Glutamatergic neuron (in vitro differentiated cells): ENCODE measurements at places on chromosomes 16 and 17. TPM values are rescaled to one million over a fixed set of nuclear protein-coding genes. Genes with fewer than 3 reads are reported as not detected.

The TPSB2 gene
- total RNA-seq: not detected

DNA sequence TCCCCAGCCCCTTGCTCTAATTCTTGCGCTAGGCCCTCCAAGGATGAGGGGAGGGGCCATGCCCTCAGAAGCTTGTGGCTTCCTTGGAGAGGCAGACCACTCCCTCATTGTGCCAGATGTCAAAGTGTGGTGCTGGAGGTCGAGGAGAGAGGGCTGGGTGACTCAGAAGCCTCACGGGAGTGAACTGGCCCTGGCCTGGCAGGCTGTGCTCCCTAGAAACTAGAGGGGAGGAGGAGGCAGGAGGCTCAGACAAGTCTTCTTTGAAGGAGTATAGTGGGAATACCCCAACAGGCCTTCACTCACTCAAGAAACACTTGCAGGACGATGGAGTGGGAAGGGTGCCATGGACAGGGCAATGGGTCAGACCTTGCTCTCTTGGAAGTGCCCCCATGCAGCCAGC lies 18.5 kb downstream of the ANKRD40 start:
- H3K27ac ChIP-seq: no peak overlapping the region
- H3K36me3 ChIP-seq: no peaks in the 10 kb centered on the region
- DNase-seq: peak; percentile 39

GRCh38 chr16:51134876-51135275 lies 16.2 kb downstream of the SALL1 start:
- no peak for DNase-seq
- H3K36me3 ChIP-seq: peaks cover 13% of the 10 kb centered on the region
- H3K4me3 ChIP-seq: peak overlapping the region; percentile 91
- peak overlapping the region; percentile 70 for H3K27ac ChIP-seq
- H3K27me3 ChIP-seq: peaks cover 5% of the 10 kb centered on the region

The SLC2A4 gene
- 0.42 TPM for total RNA-seq

DNA sequence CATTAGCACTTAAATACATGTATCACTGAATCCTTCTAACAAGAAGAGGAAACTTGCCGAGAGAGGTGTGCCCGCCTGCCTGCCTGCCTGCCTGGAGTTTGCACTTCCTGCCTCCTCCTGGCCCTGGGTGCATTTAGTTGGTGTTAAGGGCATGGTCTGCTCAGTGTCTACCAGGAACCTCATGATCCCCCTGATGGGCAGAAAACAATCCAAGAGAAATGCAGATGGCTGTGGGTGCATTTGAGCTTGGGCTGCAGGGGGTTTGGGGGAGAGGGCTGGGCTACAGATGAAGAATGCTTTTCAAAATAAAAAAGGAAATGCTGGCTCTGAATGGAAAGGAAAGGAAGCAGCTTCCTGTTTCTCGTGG lies 10.1 kb downstream of the KSR1 start:
- DNase-seq: no peak
- peaks cover 71% of the 10 kb centered on the region for H3K4me1 ChIP-seq
- peaks cover 9% of the 10 kb centered on the region for H3K27me3 ChIP-seq
- H3K4me3 ChIP-seq: no peak overlapping the region
- no peaks in the 10 kb centered on the region for H3K36me3 ChIP-seq
- H3K27ac ChIP-seq: peak overlapping the region; percentile 76

- peaks cover 3% of the 10 kb centered on the region for H3K27me3 ChIP-seq
- peak; percentile 99 for DNase-seq
- H3K36me3 ChIP-seq: no peaks in the 10 kb centered on the region
- peak within 1 kb of the TSS; percentile 91 for H3K4me3 ChIP-seq
- no peaks in the 10 kb centered on the region for H3K4me1 ChIP-seq
Measured at GRCh38 chr17:59106463-59107305, at the start of gene TRIM37. TRIM37 (minus strand) TSS chr17:59106880; CDS start chr17:59106461, 419 bp downstream.

- peak overlapping the region; percentile 22 for H3K27ac ChIP-seq
- DNase-seq: no peak
- H3K4me1 ChIP-seq: peaks cover 6% of the 10 kb centered on the region
- H3K36me3 ChIP-seq: no peaks in the 10 kb centered on the region
- H3K27me3 ChIP-seq: peaks cover 4% of the 10 kb centered on the region
Measured at GRCh38 chr17:28907709-28908475, 5.0 kb upstream of the DHRS13 start.

The SLC6A2 gene
- not detected for total RNA-seq

DNA sequence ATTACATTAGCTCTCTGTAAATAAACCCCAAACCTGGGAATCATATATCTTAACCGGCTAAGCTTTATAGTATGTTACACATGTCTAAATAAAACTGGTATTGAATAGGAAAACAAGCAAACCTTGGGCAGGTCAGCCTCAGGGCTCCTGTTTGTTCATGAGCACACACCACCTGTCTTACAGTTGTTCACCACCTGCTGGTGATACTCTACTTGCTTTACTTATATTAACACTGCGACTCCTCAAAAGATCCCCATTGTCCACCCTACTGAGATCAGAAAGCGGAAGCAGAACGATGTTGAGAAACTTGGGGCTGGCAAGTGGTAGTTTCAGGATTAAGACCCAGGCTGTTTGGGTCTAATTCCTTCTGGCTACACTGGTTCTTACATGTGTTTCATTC lies 16.4 kb downstream of the CDH13 start:
- no peak for DNase-seq
- no peak overlapping the region for H3K27ac ChIP-seq
- no peak overlapping the region for H3K4me3 ChIP-seq
- peaks cover 2% of the 10 kb centered on the region for H3K27me3 ChIP-seq

The MPV17L gene
- total RNA-seq: 0.34 TPM

The LGALS9 gene
- total RNA-seq: 6.5 TPM

DNA sequence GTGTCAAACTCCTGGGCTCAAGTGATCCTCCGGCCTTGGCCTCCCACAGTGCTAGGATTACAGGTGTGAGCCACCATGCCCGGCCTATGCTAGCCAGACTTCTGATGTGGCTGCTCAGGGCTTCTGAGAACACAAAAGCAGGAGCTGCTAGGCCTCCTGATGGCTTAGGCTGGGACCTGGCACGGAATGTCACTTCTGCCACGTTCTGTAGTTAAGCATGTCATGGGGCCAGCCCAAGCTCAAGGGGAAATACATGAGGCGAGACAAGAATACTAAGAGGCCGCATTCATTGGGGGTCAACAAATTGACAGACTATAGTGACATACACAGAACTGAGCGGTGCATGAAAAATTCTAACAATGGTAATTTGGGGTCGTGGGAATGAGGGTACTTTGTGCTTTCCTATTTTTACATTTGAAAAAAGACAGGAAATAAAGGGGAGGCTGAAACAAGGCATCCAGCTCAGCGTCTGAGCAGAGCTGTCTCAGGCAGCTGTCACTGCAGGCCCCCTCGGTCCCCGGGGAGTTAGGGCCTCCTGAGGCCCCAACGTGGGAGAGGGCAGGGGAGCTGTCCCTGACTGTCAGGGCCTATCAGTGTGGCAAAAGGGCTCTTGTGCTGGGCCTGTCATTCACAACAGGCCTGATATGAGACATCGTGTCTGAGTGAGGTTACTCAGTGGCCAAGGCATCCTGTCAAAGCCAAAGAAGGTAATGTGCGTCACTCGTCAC lies 26.4 kb downstream of the CFAP20 start:
- H3K27me3 ChIP-seq: peaks cover 6% of the 10 kb centered on the region
- no peak for DNase-seq
- H3K4me1 ChIP-seq: peaks cover 10% of the 10 kb centered on the region

DNA sequence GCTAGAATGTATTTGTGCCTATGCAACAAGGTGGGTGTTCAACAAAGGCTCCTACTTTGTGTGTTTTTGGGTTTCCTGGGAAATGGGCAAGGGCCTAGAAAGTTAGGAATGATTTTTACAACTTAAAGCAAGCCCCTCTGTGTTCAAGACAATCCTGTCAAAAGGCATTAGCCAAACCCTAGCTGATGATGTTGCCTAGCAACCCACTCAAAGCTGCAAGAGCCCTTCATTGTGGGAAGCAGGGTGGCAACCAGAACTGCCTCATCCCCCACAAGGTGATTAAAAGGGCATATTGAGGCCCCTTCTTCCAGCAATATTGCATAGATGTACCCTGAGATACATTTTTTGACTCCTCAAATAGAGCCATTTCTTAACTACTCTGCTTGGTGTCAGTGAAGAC lies 16.0 kb upstream of the RASL10B start:
- no peak for DNase-seq
- no peaks in the 10 kb centered on the region for H3K27me3 ChIP-seq
- peaks cover 2% of the 10 kb centered on the region for H3K4me1 ChIP-seq
- H3K36me3 ChIP-seq: no peaks in the 10 kb centered on the region
- no peak overlapping the region for H3K27ac ChIP-seq

DNA sequence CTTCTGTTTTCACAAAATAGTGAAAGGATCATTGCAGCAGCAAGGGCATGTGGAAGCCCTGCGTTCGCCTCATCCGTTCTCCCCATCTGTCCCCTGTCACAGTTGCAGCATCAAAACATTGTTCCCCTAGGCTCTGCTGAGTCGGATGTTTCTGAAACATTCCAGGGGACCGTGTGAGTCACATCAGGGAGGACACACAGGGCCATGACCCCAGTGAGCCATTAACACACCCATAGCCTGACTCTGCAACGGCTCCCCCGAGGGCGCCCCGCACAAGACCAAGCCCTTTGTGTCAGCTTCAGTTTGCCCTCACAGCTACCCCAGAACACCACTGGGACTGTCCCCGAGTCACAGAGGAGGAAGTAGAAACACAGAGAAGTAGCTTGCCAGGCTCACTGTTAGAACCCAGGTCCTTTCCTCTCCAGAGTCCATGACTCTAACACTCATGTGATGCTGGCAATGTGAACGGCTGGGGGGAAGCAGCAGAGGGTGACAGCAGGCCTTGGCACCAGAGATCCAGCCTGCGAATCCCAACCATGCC lies 63.3 kb upstream of the HSBP1 start:
- peaks cover 20% of the 10 kb centered on the region for H3K4me1 ChIP-seq
- H3K27ac ChIP-seq: no peak overlapping the region
- DNase-seq: no peak
- no peak overlapping the region for H3K4me3 ChIP-seq
- H3K36me3 ChIP-seq: peaks cover 5% of the 10 kb centered on the region

The BRICD5 gene
- 30.2 TPM for total RNA-seq

The PTX4 gene
- 2.2 TPM for total RNA-seq

GRCh38 chr16:51243936-51244436 lies 92.9 kb upstream of the SALL1 start:
- no peak overlapping the region for H3K4me3 ChIP-seq
- peaks cover 8% of the 10 kb centered on the region for H3K27me3 ChIP-seq
- peaks cover 7% of the 10 kb centered on the region for H3K4me1 ChIP-seq
- peaks cover 13% of the 10 kb centered on the region for H3K36me3 ChIP-seq
- no peak overlapping the region for H3K27ac ChIP-seq

GRCh38 chr17:79818026-79818758 lies 21.0 kb downstream of the CBX4 start:
- no peak for DNase-seq
- H3K27ac ChIP-seq: no peak overlapping the region
- no peak overlapping the region for H3K4me3 ChIP-seq
- peaks cover 42% of the 10 kb centered on the region for H3K27me3 ChIP-seq

DNA sequence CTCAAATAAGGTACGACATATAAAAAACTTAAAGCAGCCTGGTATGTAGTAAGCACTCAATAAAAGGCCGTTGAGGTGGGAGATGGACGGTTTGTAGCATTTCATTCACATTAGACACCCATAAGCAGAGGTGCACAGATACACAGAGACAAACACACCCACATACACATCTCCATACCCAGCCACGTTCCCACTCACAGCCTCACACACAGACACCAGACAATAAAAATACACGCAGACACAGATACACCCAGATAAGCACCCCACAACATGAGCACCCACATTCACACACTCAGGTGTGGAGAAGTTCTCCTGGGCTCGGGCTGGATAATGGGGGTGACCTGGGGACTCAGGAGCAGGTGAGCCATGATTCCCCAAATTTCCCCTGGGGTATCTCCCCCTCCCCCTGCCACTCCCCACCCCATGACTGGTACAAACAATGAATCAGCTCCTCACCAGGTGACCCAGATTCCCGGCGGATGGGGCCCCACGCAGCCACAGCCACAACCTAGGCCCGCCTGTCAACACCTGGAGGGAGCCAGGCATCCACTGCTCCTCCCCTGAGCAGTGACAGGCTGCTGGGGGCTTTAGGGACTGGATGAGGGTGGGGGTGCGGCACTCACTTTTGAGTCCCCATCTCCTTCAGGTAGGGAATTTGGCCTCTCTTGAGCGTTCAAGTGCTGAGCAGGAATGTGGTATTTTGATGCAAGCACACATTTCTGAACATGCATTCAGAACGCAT lies 2.7 kb downstream of the DLX3 start:
- H3K4me3 ChIP-seq: peak overlapping the region; percentile 38
- no peak for DNase-seq
- H3K36me3 ChIP-seq: no peaks in the 10 kb centered on the region

The TMIGD1 gene
- total RNA-seq: not detected

The FBXO31 gene
- total RNA-seq: 66.7 TPM
